Breast epithelium (tissue), 4 donors: ENCODE measurements at places on chromosomes 11 and 22.
A peak's percentile ranks its signal among the peaks of the same experiment; 100 is the strongest.

- DNase-seq = no peak
These were observed 137.2 kb upstream of the MTMR2 start for GRCh38 chr11:96061069-96061468.

DNA sequence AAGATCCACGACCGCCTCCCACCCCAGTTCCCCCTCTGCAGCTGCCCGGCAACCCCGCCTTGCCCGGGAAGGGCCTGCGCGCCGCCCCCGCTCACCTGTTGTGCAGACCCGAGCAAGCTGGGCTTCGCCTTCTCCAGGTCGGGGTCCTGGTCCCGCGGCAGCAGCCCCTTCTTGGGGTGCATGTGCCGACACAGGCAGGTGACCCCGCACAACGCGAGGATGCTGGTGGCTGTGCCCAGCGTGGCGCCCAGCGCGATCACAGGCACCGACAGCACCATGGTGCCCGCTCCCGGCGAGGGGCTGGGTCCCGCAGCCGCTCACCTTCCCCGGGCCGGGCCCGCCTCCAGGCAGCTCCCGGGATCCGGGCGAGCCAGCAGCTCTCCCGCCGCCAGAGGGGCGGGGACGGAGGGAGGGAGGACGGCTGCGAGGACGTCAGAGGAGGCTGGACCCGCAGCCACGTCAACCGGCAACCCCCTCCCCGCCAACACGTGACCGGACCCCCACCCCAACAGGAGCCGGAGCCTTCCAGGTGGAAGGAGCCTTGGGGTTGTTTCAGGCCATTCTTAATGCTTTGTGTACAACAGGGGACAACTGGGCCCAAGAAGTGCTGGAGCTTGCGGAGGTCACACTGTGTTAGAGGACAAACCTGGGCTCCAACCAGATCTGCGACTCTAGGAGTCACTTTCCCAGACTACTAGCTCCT, at the start of gene SYT13:
Gene SYT13 (minus strand): TSS at position 412 of the 703 bp plus-strand sequence. CDS start 134 bp downstream, at position 278.
- DNase-seq = no peak

DNA sequence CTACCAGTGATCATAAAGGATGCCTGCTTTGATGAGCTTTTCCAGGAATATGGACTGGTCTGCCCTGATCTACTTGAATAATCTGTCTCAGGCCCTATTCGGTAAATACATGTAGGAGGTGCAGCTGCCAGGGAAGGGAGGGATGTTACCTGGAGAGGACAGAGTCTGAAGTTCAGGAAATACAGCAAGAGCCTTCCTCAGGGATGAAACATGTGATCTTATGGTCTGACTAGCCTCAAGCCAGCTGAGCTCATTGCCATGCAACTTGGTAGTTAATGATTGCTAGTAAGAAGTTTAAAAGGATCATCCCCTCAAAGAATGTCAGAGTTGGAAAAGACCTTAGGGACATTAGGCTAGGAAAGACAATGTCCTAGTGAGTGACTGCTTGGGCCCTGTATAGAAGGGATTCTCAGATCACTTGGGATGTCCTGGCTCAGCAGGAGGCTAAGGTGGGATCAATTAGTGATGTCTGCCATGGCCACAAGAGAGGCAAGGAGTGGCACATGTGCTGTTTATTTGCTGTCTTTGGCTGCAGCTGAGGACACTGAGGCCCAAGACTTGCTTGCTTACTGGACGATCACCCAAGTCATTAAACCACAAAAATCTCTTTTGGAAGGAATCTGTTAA, 18.5 kb downstream of the PTPRJ start:
- DNase-seq = no peak

GRCh38 chr22:38262051-38262795, 10.6 kb downstream of the TMEM184B start:
- DNase-seq = peak; percentile 85

- no peak for DNase-seq
These were observed 874 bp downstream of the ZFTA start for GRCh38 chr11:63767565-63768236.

DNA sequence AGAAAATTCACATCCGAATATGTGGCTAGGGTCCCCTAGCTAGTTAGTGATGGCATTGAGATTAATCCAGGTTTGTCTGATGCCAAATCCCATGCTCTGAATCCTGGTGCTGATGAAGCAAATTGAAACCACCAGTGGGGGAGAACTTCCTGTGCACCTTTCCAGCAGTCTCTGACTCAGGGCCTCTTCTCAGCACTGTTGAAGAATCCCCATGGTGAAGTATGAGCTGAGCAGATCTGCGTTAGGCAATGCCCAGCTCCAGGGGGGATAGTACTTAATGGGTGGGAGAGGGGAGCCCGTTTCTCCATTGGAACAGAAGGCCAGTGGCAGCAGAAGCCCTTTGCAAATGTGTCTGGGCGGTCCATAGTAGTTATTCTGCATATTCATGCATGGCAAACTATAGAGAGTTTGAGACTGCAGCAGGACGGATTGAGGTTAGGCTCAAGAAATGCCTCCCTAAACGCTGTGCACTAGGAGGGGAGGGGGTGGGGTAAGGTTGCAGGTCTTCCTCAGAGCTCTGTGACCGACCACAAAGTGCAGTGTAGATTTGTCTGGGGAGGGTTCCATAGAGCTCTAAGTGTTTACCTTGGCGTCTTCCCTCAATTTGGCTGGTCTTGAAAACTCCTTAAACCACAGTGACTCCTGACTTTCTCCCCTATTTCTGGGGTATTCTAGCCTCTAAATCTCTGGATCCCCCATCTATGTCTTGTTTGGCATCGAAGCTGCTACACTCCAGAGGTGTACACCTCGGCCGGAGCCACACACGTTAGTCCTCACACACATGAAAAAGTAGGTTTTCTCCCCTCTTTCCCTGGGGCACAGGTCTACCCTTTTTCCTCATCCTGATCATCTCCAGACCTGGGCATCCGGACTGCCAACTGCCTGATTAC, 4.8 kb downstream of the POU2F3 start:
- no peak for DNase-seq

DNA sequence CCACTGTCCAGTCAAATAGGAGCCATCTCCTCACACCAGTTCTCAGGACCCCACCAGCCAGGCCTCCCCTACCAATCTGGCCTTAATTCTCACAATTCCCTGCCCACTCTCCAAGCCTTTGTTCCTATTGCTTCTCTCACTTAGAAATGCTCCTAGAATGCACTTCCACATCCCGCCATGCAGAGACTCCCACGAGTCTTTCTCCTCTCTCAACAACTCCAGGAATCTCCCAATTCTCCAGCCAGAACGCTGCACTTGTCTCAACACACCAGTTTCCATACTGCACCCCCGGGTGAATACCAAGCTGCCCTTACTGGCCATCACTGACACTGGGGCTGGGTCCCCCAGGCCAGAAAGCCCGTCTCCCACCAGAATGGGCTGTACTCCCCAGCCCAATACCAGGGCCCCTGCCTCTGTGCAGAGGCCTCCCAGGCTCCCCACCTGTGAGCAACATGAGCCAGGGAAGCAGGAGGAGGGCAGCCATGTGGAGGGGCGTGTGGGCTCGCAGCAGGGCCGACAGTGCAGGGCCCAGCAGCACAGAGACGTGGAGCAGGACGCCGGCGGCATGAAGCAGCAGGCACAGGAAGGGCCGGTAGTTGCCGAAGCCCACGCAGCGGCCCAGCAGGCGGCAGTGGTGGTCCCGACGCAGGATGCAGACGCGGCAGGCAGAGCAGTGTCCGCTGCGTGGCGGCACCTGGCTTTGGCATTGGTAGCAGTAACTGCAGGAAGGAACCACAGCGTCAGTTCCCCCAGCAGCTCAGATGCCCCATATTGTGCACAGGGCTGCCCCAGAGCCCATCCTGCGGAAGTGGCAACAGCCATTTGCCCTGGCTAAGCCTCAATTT, 2.4 kb downstream of the ZDHHC24 start:
- no peak for DNase-seq

DNA sequence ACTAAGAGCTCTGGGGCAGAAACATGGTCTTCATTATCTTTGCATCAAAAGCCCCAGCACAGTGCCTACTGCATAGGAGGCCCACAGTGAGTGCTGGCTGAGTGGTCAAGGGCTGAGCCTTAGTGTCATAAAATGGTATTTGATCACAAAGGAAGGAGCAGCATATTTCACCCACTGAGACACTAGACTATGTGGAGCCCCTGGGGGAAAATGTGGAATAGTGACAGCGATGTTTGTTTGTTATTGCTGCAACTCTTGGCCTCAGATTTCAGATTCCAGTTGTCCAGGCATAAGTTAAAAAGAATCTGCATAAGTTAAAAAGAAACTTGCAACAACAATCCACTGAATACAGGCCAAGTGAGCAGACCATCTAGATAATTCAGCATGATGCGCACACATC, 7.0 kb downstream of the KIRREL3 start:
- DNase-seq = no peak

GRCh38 chr11:120272303-120272702, 32.4 kb downstream of the POU2F3 start:
- no peak for DNase-seq

DNA sequence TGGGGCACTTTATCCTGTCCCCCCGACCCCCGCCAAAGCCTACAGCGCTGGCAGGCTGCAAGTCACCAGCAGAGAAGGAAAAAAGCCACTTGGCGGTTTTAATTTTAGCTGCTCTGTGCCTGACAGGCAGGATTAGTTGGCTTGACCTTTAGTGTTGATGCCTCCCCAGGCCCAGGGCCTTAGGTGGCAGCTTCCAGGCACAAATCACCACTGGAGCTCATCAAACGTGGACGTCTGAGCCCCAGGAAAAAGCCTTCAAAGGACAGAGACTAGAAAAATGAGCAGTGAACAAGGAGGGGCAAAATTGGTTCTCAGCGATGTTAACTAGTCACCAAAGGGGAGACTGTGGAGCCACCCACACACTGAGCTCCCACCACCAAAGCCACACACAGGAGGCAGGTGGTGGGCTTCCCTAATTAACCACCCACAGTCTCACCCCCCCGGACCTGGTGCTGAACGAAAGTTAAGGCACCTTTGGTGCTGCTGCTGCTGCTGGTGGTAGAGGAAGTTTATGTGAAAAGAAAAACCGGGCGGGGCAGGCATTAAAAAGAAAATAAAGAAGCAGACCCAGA, 4.4 kb upstream of the PYGM start:
- peak; percentile 37 for DNase-seq

GRCh38 chr11:73195191-73196007, 22.7 kb upstream of the P2RY2 start:
- DNase-seq = no peak

GRCh38 chr22:44730490-44731356, 21.7 kb upstream of the ARHGAP8 start:
- no peak for DNase-seq

DNA sequence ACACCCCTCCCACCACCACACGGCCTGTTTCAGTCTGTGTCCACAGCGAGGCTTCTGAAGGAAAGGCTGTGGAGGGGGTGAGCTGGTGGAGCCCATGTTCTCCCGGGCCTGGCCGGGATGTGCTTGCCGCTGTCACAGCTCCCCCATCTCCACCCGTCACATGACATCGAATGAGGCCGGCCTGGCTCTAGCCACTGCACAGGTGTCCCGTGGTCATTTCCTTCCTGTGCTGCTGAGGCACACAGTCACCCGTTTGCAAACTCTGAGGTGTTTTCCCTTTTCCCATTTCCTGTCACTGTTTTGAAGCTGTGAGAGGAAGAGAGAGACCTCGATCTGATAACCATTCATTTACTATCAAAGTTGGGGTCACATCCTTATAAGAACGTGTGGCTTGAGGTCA, 55.7 kb upstream of the CLDN5 start:
- peak; percentile 24 for DNase-seq

DNA sequence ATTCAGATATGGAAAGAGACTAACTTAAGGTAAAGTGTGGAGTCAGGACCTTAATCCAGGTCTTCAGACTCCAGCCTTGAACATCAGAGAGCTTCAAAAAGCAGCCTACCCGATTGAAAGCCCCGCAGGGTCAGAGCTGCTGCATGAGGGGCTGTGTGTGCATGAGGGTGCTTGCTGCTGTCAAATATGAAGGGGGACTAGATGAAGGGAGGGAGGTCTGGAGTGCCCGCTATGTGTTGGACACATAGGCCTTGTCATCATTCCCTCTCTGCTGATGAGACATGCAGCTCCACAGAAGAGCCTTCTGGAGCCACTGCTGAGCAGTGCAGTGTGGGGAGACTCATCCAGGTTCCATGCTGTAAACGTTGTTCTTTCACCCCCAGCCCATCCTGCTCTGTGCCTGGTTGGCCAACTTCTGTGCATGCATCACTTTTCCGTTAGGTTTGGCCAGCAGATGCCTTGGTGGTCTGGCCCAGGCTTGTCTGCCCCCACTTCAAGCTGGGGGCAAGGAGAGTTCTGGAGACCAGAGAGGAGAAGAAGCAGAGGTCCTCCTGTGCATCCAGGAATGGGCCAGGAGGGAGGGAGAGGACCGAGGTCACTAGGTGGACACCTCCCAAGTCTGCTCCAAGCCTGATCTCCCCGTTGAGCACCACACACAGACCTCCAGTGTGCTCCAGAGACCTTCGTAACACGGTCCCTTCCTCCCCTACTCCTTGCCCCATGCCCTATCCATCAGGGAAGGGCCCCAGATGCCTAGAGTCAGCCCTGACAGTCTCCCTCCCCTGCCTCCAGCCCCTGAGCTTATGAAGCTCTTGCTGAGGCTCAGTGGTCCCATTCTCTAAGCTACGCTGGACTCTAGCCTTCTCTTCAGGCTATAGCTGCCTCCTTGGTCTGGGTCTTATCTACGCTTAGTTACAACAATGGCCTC, 32.0 kb downstream of the LRRC32 start:
- no peak for DNase-seq

DNA sequence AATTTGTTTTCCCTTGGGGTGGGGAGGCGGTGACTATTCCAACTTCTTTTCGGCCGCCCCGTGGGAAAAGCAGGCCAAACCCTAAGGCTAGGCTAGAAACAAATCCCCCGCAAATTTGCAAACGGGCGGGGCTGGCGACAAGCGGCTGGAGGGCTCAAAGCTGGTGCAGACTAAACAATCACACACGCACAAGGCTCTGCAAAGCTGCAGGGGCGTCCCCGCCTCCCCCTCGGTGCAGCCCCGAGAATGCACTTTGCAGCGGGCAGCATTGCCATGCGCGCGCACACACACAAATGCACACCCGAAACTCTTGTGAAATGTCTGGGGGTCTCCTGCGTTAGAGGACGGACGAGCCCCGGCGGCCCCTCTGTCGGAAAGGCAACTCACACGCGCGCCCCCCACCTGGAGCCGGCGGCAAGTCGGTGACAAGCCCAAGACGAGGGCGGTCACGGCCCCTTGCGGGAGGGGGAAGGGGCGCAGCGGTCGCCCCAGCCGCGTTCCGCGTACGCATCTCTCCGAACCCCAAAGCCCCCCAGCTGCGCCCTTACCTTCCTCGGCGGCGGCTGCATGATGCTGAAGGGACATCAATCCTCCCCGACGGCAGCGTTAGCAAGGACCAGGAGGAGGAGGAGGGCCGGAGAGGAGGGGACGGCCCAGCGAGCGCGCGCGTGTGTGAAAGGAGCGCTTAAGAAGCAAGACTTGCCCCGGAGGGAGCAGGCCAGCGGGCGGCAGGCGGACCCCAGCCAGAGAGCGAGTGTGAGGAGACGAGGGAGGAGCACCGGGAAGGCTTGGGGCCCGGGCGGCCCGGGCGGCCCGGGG, 600 bp downstream of the FCHSD2 start:
- DNase-seq = peak; percentile 60

GRCh38 chr22:43236411-43237166, 49.7 kb upstream of the TTLL12 start:
- DNase-seq = no peak

DNA sequence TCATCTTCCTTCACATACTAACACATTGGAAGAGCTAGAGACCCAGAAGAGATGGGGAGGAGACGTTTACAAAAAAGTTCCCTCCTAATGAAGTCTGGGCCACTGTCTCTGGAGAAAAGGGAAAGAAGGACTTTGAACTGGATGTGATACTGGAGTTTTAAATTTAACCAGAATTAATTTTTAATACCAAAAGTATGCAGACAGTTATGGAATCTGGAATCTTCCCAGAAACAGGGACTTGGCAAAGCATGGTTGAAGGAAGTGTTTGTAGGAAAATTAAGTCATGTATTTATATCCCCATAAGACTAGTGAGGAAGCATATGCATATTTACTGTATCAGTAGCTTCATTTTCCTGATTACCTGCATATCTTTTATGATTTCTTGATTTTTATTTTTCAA, 215.5 kb downstream of the TTC28 start:
- no peak for DNase-seq
